NCI-H446 (cell line): ENCODE measurements at places on chromosomes 11 and 22.

DNA sequence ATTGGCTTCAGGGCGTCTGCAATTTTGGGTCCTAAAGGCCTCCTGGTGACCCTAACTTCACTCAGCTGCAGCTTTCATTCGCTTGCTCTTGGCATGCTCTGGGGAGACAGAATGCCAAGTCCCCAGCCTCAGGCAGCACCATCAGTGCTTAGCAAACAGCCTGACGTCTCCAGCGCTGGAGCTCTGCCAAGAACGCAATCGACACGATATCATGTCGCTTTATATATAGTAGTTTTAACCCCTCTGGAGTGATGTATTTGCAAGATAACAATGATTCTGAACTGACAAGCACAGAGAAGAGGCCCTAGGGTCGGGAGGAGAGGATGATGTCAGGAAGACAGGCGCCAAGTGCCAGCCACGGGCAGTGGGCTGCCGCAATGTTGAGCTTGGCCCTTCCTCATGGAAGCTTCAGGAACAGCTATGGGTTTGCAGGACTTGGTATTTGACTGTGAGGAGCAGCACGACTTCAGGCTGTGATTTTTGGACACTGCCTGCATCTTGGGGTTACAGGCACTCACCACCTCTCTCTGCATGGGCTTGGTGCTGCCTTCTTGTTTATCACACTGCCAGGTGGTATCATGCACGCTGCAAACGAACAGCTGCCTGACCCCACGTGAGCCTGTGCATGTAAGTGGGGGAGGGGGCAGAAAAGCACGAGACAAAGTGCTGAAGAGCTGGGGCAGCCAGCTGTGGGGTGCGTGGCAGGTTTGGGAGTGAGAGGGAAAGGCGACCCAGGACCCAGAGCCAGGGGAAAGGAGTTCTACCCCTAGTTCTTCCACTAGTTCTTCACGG is 26.1 kb downstream of the B3GAT1 start:
- peak; percentile 10 for DNase-seq

GRCh38 chr22:39592081-39593065 is 21.8 kb downstream of the CACNA1I start:
- DNase-seq: peak; percentile 52

GRCh38 chr11:27363576-27364117 is 632 bp upstream of the CCDC34 start:
- DNase-seq: no peak

GRCh38 chr11:27046956-27047355 is 6.3 kb downstream of the BBOX1 start:
- no peak for DNase-seq
